ENCODE measurements at places on chromosomes 13 and 19.
A peak's percentile ranks its signal among the peaks of the same experiment; 100 is the strongest.

GRCh38 chr13:94656176-94656575 lies 54.5 kb downstream of the GPR180 start:
- no peak for DNase-seq

DNA sequence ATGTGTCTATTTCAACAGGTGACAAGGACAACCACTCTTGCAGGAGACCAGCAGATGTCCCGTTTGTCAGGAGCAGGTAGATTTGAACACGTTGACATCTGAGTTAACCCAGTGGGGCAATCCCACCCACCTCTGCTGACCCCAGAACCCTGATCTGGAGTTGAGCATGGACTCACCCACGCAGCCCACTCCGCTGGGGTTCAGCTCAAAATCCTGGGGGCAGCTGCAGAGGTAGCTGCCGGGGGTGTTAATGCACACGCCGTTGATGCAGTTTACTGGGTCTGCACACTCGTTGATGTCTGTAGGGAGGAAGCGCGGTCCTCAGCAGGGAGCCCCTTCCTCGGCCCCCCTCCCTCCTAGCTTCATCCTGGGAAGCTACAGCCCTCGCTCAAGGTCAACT lies 39.9 kb downstream of the FBN3 start:
- DNase-seq, result no peak

- DNase-seq, result no peak
These were observed 39.5 kb upstream of the TEX29 start for GRCh38 chr13:111280681-111281585.

DNA sequence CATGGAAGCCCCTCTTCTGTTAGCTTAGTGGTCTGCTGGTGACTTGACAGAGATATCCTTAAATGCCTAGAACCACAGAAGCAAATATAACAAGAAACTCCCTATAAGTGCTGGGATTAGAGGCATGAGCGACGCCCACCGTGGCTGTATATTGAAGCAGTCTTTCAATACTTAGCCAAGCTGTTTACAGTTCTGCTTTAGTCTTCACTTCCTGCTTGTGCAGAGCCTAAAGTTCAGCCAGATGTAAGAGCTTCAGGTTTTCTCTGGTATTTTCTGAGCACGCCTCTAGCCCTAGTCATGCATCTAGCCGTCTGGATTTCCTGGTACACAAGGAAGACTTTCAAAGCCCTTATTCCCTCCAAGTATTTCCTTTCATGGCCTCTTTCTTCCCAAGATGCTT lies 28.5 kb downstream of the TRPM4 start:
- no peak for DNase-seq

DNA sequence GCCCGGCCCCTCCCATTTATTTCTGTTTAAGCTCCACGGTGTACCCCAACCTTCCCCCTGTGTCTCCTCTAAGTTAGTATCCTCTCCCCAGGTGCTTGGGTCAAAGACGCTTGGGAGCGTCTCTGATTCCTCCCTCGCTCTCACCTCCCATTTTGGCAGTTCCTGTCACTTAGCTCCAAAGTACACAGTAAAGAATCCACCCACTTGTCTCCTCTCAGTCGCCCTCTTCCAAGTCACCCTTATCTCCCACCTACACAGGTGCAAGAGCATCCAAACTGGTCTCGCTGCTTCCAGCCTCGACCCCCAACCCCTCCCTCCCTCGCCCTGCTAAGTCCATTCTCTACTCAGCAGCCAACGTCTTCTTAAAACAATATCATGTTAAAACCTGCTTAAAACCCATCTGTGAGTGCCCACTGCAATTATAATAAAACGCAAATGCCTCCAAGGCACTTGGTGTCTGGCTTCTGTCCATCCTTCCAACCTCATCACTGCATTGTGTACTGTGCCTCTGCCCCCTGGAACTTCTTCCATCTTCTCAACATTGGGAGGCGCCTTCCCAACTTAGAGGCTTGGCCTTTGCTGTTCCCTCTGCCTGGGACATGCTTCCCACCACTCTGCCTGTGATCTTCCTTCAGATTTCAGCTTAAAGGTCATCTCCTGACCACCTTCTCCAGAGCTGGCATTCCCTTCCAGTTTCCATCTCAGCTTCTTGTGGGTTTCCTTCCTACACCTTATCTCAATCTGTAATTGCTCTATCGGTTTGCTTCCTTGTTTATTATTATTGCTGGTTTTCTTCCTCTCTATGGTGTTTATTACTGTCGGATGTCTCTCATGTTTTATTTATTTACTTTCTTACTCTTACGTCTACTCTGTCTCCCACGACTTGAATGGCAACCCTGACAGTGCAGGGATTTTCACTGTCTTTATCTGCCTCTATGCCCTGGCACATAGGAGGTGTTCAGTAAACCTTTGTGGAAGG lies 9.5 kb upstream of the KLK14 start:
- no peak for DNase-seq

GRCh38 chr13:113623491-113624234 lies 34.3 kb downstream of the ATP4B start:
- no peak for DNase-seq

GRCh38 chr19:33114312-33114711 lies 17.6 kb upstream of the WDR88 start:
- no peak for DNase-seq

- DNase-seq, result no peak
These were observed 8.8 kb downstream of the ZNF525 start for GRCh38 chr19:53374288-53374687.

DNA sequence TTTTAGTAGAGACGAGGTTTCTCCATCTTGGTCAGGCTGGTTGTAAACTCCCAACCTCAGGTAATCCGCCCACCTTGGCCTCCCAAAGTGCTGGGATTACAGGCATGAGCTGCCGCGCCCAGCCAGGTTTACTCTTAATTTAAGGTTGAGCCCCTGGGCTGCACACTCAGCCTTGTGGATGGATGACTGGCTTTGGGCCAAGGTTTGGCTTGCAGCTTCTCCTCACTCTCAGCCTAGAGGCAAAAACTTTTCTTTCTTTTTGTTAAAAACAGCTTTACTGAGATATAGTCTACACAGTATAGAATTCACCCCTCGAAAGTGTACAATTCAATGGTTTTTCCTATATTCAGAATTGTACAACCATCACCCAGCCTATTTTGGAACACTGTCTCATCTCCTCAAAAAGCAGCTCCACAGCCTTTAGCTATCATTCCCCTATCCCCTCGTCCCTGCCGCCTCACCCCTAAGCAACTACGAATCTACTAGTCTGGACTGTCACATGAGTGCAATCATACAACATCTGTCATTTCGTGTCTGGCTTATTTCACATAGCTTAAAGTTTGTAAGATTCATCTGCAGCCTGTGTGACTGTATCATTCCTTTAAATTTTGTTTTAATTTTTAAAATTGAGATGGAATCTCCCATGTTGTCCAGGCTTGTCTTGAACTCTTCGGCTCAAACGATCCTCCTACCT lies 14.5 kb upstream of the TSPAN16 start:
- DNase-seq, result no peak

DNA sequence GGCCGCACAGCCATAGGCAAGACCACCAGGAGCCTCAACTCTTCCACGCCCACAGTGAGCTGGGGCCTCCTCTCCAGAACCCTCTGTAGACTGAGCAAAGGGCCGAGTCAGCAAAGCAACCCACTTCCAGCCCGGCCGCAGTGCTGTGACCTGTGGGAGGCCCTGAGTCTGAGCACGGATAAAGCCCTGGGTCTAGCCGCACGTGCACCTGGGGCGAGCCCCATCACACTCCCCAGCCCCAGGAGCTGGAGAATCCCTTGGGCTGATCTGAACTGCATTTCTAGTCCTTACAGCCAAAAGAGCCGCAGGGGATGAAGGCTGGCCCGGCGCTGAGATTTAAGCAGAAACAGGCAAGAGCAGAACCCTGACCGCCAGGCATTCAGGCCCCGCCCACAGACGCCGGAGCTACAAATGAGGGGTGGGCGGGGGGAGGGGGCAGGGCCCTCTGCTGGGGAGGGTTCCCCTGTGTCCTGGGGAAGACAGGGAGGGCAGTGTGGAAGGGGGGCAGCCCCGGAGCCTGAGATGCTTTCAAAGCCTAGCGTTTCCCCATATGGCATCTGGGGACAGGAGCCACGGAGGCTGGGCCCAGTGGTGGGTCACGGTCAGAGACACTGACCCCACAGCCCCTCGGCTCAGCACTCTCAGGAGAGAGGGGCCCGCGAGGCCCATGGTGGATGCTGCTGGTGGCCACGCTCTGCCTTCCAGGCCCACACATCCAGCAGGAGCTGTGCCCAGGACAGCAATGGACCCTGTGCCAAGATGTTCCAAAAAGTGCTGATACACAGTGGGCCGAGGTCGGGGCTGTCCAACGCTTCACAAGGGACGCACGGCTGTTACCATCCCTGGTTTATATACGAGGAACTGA lies 4.9 kb downstream of the TMEM259 start:
- DNase-seq, result no peak

GRCh38 chr13:90105276-90105675 lies 1242.2 kb upstream of the MIR17HG start:
- DNase-seq, result no peak

DNA sequence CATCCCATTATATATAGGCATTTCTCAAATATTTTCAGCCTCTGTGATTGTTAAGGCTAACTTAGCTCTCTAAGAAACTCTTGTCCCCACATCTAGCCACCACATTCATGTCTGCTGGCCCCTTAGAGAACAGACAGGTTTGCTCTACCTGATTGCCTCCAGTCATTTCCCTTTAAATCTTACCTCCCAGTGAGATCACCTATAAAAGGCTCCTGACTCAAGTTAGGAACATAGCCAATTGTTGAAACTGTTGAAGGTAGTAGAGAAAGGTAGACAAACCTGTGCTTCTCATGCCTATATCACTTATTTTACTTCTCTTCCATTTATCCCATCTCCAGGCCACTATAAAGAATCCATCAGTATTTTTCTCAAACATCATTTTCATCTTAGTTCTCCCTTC lies 771.4 kb downstream of the DIAPH3 start:
- no peak for DNase-seq

DNA sequence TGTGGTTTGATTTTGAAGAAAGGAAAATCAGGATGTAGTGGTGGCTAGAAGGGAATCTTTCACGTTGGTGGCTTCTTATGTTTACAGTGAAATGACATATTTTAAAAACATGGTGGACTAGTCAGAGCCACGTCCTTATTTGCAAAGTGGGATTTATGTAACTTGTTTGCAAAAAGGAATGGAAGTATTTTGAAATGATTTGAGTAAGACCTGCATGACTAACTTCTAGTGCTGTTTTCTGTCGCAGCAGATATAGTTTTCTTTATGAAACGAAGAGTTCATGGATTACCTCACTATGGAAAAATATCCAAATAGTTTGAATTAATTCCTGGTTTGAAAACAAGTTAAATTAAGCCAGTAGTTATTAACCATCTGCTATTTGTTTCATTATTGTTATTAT lies 476.5 kb downstream of the MYO16 start:
- DNase-seq, result no peak

GRCh38 chr13:112105892-112106291 lies 38.9 kb downstream of the SOX1 start:
- DNase-seq, result no peak

GRCh38 chr13:24678151-24678550 lies 2.1 kb upstream of the ATP12A start:
- DNase-seq, result no peak

GRCh38 chr19:18204394-18205199 lies 755 bp upstream of the RAB3A start:
- DNase-seq, result no peak

- no peak for DNase-seq
These were observed 109.6 kb upstream of the SERP2 start for GRCh38 chr13:44263751-44264620.

DNA sequence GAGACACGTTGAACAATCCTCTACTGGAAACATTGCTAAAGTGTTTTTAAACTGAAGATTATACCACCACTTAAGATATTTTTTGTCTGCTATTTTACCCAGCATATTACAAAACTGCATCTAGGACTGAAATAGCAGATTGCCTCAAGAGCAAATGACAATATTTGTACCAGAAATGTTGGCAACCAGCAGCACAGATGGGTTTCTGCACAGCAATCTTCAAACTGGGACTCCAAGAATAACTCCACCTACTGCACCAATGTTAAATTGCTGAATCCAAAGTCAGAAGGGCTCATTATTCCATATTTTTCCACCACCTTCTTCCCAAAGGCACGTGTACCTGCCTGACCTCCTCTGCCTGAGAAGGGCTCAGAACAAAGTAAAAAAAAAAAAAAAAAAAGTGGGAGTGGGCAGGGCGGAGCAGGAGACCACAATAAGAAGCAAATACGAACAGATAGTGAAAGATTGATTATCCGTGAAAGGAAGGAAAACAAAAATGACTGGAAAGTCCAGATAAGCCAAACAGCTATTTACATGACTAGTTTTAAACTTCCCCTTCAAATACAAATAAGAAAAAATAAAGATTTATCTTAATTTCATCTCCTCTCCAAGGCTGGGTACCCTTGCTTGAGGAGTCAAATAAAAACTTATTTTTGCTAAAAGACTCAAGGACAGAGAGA lies 79.4 kb downstream of the FOXO1 start:
- DNase-seq, result no peak

DNA sequence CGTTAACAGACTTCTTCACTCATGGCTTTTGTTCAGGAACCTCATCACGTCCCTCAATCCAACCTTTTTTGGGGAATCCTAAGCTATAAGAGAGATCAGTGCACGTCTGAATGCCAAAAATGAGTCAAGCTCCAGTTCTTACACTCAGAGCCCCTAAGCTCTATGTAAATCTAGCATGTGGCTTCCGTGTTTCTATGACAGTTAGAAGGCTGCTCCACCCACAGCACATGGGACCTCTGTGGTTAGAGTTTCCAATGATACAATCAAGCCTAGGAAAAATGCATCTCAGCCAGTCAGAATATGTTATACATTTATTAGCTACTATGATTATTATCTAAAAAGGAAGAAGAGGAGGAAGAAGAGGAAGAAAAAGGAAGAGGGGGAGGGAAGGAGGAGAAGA lies 135.9 kb downstream of the ENOX1 start:
- DNase-seq, result no peak

- DNase-seq, result no peak
These were observed 627.7 kb downstream of the FGF9 start for GRCh38 chr13:22298530-22298929.

GRCh38 chr13:29754473-29754806 lies 96.0 kb downstream of the UBL3 start:
- peak; percentile 7 for DNase-seq

GRCh38 chr13:99980824-99981734 lies 505 bp upstream of the ZIC2 start:
- DNase-seq, result no peak

GRCh38 chr19:38711726-38712153 lies 32.5 kb downstream of the CAPN12 start:
- DNase-seq, result no peak

Measured in stimulated activated CD8-positive, alpha-beta memory T cell treated with anti-CD3 and anti-CD28 coated beads, Interleukin-15, amount 100 ng/mL, for 4 hours (primary cell).